ENCODE measurements at places on chromosomes 4 and X.

- DNase-seq = no peak
These were observed 26.3 kb upstream of the ARMCX2 start for GRCh38 chrX:101685923-101686322.

- DNase-seq = no peak
These were observed 33.1 kb upstream of the SLC7A11 start for GRCh38 chr4:138275216-138275615.

- no peak for DNase-seq
These were observed 9.5 kb downstream of the RBPJ start for GRCh38 chr4:26330186-26330787.

- DNase-seq = no peak
These were observed 9.3 kb downstream of the BST1 start for GRCh38 chr4:15712214-15712613.

GRCh38 chrX:123869488-123869887 lies 9.6 kb downstream of the XIAP start:
- DNase-seq = no peak

GRCh38 chr4:160772668-160773067 lies 1391.1 kb downstream of the FSTL5 start:
- no peak for DNase-seq

- DNase-seq = no peak
These were observed 10.9 kb upstream of the EXOSC9 start for GRCh38 chr4:121789960-121790829.

DNA sequence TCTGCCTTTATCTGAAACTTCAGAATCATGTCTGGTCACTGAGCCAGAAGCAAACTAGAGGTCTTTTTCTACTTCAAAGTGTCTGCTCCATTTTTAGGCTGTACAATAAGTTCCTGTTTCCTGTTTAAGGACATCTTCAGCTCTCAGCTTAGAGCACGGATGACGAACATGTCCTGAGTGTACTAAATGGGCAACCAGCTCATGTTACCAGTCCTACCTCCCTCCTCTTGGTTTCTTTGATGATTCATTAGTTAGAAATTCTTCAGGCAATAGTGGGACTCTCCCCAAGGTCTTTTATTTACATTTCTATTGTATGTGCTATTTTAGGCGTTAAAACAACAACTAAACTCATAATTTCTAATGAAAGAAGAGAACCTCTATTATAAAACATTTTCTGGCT lies 58.0 kb downstream of the ENPEP start:
- no peak for DNase-seq

- DNase-seq = no peak
These were observed 55.3 kb downstream of the EGF start for GRCh38 chr4:109967798-109968520.

DNA sequence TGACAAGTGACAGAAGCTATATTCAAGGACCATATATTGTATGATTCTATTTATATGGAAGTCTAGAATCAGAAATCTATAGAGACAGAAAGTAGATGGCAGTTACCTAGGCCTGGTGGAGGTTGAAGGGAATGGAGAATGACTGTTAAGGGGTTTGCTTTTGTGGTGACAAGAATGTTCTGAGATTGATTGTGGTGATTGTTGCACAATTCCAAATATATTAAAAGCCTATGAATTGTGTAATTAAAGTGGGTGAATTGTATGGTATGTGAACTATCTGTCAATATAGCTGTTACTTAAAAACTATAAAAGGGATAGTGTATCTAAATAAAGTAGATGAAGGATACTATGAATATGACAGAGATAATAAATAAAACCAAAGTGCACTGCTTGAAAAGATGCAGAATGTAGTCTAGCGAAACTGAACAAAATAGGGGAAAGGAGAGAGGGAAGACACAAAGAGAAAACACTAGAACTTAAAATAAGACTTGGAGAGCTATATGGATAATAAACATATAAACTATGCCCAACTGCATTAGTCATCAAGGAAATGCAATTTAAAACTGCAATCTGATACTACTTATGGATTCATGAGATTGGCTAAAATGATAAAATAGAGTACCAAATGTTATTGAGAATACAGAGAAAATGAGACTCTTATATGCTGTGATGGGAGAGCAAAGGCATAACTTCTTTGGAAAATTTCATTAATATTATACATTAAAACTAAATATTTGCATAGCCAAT lies 82.1 kb upstream of the BANK1 start:
- DNase-seq = no peak

DNA sequence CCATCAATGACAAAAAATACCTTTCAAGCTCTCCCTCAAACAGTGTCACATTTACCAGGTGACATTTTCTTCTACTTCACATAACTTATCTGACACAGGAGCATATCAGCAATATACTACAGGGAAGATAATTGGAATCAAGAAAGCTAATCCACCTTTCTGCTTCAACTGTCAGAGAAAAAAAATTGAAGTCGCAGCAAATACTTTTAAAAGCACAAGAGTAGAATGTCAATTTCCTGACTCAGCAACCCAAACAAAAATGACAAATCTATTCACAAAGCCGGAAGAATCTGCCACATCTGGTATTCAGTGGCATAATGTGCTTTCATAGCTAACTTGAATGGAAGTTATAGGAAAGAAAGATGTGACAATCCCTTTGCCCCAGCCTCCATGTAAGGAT lies 36.7 kb downstream of the AGA start:
- no peak for DNase-seq

DNA sequence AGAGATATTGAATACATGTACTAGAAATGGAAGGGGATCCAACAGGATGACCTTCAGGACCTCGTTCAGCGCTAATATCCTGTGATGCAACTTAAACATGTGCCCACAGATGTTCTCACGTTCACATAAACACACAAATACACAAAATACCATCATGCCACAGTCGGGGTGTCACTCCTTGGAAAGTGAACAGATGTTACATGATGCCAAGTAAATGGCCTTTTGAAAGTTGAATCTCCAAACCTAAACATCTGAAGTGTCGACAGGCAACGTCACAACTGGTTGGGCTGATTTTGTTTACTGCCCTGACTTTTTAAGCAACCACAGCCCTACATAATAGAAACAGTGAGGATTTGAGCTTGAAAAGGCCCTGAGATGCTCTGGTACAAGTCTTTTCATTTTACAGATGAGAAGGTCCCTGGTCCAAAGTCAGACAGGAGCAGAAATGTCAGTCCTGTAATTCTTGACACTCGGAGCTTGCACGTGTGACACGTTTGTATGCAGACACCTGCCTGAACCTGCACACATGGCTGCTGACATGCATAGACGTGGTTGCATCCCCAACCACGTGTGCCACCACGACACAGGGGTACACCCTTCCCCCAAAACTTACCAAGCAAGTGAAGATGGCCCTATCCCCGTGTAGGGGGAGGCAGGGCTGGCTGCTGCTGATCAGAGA lies 23.5 kb upstream of the BCORL1 start:
- DNase-seq = no peak

GRCh38 chrX:15242899-15243555 lies 26.9 kb downstream of the ASB9 start:
- no peak for DNase-seq

GRCh38 chr4:106715825-106716224 lies 320.3 kb downstream of the DKK2 start:
- DNase-seq = no peak

DNA sequence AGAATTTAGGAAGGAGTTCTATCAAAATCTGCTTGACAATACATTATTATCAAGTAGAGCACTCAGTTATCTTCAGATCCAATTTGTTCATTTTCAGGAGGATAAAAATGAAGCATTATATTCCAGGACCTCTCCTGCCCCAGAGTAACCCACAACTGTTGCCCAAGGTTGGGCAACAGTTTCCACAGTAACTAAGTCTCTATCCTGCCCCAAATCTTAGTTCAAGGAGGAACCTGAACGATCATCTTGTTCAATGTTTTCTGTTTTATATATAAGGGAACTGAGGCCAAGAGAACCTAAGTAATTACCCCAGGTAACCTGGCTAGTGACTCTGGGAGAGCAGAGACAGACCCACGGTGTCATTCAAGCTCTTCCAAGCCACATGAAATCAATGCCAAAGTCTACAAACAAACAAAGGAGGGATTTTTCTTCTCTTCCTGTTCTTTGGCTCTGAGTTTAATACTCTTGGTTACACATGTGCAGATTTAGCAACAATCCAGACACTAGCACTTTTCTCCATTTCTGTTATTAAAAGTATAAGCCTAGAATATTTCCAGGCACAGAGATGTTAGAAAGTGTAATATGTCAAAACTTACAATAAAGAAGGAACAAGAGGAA lies 105.6 kb downstream of the C4orf51 start:
- DNase-seq = no peak

DNA sequence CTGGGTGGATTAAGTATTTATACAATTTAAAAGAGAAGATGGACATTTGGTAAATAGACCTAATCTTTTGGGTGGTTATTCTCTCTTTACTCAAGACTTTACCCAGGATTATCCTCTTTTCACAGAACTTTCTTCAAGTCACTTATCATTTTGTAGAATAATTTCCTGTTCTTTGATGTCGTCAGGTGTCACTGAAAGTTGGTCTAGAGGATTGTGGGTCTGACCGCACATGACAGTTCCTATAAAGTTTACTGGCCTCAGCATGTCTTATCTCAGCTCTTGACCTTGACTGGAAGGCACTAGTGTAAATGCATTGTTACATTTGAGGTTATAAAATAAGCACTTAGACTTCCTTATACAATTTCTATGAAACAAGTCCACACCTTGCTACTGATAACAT lies 139.9 kb upstream of the SLC4A4 start:
- DNase-seq = no peak

- no peak for DNase-seq
These were observed 161.0 kb upstream of the FGF13 start for GRCh38 chrX:138872537-138872936.

DNA sequence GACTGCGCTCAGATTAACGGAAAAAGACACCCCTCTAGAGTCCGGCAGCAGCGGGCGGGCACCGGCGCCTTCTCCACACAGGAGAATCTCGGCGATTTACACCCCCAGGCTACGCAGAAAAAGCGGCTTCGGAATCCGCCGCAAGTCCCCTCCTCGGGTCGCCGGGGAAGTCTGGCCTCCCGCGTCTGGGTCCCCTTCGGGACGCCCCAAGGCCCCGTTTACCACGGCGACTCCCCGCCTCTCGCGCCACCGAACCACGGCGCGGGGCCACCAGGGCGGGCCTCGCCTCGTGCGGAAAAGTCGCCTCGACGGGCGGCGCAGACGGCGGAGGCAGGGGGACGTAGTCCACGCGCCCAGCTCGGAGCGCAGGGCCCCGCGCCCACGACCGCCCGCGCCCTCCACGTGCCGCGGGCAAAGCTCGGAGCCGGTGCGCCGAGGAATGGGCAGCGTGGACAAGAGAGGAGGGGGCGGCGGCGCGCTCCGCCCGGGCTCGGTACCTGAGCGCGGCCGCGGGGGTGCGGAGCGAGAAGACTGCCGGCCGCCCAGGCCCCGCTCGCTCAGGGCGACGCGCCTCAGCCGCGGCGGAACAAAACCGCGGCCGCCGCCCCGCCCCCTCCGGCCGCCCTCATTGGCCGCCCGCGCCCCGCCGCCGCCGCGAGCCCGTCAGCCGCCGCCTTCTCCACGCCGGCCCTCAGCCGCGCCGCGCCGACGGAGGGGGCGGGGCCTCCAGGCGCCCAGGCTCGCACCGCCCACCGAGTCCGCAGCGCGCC lies at the start of gene FAM53A:
TSS of gene FAM53A (minus strand) at position 578 of the 770 bp plus-strand sequence. CDS start 15,572 bp downstream, outside the sequence.
- DNase-seq = no peak

GRCh38 chr4:80535551-80535950 lies 200.0 kb downstream of the CFAP299 start:
- DNase-seq = no peak

- no peak for DNase-seq
These were observed 484.1 kb upstream of the CPEB2 start for GRCh38 chr4:14518136-14518535.

DNA sequence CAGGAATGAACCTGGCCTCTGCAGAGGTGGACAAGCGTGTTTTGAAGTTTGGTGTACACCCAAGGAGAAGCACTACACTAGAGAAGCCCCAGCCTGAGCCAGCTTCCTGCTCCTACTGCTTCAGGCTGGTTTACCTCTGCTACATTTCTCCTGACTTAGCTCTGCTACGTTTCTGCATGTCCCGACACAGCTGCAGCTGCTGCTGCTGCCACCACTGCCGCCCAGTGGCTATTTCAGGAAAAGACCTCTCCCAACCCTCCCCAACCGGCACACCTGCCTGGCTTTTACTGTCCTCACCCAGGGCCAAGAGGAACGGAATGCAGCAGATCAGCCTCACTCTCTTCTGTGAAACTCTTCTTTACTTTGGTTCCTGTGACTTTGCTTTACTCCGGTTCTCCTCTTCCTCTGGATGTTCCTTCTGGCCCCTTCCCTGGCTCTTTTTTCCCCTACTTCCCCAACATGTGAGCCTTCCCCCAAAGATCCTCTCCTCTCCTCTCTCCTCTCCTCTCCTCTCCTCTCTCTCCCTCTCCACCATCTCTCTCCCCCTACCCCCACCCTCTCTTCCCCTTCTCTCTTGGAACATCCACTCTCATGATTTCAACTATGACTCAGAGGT lies 3.1 kb upstream of the P2RY4 start:
- DNase-seq = no peak

DNA sequence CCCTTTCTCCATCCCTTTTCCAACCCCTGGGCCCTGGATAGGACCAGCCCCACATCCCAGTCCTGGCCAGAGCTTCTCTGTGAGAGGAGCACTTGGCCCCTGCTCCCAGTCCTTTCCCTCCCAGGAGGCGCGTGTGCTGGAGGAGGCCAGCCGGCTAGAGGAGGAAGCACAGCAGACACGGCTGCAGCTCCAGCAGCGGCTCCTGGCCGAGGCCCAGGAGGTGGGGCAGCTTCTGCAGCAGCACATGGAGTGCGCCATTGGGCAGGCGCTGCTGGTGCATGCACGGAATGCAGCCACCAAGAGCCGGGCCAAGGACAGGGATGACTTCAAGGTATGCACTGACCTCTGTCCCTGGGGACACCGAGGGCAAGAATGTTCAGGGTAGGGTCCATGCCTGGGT lies 87.5 kb downstream of the EVC start:
- no peak for DNase-seq

DNA sequence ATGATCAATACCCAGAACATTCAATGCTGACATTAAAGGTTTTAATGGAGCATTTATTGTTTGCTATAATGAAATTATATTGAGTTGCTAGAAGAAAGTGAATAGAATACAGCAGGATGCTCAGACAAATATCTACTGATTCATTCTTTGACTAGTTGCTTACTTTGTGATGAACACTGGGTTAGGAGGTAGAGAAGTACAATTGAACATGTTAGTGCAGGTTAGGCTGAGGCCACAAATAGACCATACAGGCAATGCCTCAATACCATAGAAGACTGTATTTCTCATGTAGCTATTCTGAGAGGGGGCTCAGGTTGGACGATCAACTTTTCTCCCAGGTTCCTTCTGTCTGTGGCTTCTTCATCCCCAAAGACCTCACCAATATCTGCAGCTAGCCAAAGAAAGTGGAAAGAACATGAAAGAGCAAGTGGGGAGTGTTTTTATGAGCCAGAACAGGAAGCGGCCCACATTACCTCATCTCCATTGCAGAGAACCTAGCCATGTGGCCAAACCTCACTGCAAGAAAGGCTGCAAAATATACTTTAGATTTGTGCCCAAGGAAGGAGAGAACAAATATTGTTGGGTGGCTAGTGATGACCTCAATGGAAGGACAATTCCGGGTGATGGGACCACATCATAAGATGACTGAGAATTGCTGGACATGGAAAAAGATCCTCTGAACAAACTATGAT lies 180.3 kb upstream of the GATB start:
- no peak for DNase-seq

Measured in stimulated activated CD8-positive, alpha-beta memory T cell treated with anti-CD3 and anti-CD28 coated beads, Interleukin-2, amount 100 ng/mL, for 1 hour (primary cell).